ENCODE measurements at places on chromosomes 7 and 10.

DNA sequence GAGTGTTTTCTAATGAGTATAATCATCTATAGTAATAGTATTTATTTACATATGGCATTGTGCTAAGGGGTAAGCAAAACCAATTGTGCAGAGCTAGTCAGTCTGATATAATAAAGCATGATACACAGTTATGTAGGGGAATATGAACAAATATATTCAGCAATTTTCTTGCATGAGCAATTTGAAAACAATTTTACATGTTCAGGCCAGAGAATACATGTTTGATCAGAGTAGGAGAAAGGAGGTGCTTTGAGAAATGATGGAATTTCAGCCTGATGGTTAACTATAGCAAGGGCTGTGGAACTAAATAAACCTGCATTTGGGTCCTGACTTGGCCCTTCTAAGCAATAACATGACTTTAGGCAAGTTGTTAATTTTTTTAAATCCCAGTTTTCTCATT is 214.5 kb downstream of the TWIST1 start:
- DNase-seq: no peak

- DNase-seq: no peak
Measured at GRCh38 chr7:28592861-28593260, 180.5 kb downstream of the CREB5 start.

DNA sequence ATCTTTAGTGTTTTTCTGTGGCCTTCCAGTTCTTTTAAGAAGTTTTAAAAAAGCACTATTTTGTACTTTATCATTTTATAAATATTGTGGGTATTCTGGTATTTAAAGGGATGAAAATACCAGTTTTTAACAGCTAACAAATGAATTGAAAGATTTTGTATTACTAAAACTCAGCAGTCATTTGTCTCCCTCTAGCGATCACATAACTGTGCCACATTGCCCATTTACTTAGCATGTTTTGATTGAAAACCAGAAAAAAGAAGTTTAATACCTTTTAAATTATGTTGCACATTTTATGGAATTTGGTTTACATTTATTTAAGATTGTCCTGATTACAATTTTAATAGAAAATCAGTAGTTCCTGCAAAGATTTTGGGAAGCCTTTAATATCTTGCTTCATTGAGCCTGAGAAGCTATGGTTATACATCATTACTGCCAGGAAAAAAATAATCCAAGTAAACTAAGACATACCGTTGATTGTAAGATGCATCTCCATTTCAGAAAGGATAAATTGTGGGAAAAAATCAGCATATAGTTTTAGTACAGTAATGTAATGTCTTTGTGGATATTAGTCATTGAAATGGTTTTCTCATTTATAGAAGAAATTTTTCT is 34.9 kb downstream of the TAX1BP1 start:
- no peak for DNase-seq

DNA sequence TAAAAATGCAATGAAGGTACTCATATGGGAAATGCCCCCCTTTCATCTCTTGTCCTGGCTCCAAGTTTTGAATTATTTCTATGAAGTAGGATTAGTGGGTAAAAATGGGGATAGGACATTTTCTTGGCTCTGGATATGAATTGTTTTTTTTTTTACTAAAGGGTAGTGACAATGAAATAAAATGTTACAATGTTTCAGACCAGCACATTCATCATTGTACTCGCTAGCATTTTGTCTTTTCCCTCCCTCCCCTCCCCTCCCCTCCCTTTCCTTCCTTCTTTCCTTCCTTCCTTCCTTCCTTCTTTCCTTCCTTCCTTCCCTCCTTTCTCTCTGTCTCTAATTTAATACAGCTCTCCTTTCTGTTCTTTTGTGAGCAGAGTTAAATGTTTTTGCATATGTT is 64.4 kb downstream of the CDK1 start:
- DNase-seq: no peak

DNA sequence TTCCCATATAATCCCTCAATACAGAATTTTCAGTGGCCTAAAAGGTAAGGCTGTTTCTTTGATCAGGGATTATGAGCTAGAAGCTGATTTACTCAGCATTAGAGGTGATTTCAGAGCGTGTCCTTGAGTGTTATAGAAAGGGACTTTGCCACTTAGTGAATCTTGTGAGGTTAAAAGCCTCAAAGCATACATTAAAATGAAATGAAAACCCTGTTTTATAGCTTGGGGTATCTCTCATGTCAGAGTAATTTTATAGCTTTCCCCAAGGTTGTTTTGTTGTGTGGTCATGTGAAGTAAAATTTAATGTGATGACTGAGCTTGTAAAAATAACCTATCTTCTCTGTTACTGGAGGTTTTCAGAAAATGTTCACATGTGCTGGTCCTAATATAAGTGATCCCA is 198.8 kb downstream of the CDCA7L start:
- DNase-seq: no peak

DNA sequence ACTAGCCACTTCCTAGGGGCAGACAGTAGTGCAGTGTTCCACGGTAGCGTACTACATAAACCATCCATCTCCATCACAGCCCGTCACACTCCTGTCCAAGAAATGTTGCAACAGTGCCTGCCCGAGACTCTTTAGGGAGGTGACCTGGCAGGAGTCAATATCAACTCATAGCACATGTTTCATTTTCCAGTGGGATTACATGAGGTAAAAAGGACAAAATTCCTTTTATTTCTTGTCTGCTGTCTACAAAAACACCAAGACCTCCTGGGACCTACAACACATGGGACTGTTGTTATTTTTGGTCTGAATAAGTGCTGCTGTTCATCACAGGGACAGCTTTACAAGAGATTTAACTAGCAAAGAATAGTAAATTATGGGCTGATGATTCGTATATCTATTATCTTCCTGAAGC is 99.9 kb downstream of the MPP7 start:
- no peak for DNase-seq

GRCh38 chr7:474605-475424 is 44.8 kb downstream of the PDGFA start:
- DNase-seq: no peak

- DNase-seq: peak; percentile 76
Measured at GRCh38 chr10:96130326-96130995, 364 bp downstream of the ZNF518A start.

- DNase-seq: no peak
Measured at GRCh38 chr10:59470570-59470969, 108.2 kb upstream of the FAM13C start.

- no peak for DNase-seq
Measured at GRCh38 chr7:45721686-45722598, 147.8 kb downstream of the ADCY1 start.

GRCh38 chr7:36001546-36001945 is 151.5 kb upstream of the EEPD1 start:
- DNase-seq: no peak

DNA sequence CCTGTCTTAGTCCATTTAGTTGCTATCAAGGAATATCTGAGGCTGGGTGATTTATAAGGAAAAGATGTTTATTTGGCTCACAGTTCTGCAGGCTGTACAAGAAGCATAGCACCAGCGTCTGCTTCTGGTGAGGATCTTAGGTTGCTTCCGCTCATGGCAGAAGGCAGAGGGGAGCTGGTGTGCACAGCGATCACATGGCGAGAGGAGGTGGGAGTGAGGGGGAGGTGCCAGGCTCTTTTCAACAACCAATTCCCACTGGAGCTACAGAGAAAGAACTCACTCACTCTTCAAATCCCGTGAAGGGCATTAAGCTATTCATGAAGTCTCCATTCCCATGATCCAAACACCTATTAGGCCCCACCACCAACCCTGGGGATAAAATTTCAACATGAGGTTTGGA is 371.6 kb downstream of the SH2D4B start:
- DNase-seq: no peak

- DNase-seq: no peak
Measured at GRCh38 chr10:108597657-108598319, 1325.5 kb downstream of the XPNPEP1 start.

Data from stimulated activated CD4-positive, alpha-beta T cell treated with anti-CD3 and anti-CD28 coated beads, Interleukin-4, amount 100 ng/mL, for 24 hours (primary cell).